ENCODE measurements at places on chromosomes 13 and 19.

GRCh38 chr19:13117772-13118423 is at the start of gene NACC1:
TSS of gene NACC1 (plus strand) at chr19:13118264. CDS start at chr19:13135208, 16,944 bp downstream.
- peak; percentile 94 for DNase-seq

DNA sequence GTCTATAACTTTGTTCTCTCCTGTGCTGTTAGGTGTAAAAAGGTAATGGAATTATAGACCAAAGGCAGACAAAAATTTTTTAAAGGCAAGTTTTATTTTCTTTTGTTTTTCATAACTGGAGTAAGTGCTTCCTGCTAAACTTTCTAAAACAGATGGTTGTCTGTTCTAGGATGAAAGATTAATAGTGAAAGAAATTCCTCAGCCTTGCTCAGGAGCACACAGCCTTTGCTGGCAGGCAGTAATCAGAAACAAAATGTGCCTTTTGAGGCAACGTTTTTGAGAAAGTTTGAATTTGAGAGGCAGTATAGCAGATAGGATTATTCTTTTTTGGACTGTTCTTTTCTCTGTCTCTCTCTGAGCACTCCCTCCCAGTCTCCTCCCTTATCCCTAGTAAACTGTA is 2749.5 kb downstream of the PCDH9 start:
- DNase-seq = no peak

DNA sequence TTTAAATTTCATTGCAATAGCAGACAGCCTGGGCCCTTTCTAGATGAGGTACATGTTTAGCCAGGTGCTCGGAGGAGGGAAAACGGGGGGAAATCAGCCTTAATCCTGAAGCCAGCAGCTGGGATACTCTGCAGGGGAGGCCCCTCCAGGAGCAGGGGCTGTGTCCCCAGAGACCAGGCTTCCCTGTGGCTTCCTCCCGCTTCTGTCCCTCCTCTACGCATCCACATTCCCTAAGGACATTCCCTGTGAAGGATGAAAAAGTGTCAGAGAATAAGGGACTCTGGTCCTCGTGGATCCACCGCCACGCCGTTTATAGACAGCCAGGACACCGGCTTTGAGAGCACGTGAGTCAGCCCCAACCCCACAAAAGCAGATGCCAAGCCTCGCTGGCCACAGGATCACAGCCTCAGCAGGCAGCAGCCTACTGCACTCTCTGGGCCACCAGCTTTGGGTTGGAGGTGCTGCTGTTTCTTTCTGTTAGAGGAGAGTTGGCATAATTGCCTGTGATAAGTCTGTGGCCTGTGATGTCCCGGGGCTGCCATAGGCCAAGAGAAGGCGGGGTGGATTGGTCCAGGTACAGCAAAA is 36.7 kb upstream of the RANBP3 start:
- DNase-seq = no peak

DNA sequence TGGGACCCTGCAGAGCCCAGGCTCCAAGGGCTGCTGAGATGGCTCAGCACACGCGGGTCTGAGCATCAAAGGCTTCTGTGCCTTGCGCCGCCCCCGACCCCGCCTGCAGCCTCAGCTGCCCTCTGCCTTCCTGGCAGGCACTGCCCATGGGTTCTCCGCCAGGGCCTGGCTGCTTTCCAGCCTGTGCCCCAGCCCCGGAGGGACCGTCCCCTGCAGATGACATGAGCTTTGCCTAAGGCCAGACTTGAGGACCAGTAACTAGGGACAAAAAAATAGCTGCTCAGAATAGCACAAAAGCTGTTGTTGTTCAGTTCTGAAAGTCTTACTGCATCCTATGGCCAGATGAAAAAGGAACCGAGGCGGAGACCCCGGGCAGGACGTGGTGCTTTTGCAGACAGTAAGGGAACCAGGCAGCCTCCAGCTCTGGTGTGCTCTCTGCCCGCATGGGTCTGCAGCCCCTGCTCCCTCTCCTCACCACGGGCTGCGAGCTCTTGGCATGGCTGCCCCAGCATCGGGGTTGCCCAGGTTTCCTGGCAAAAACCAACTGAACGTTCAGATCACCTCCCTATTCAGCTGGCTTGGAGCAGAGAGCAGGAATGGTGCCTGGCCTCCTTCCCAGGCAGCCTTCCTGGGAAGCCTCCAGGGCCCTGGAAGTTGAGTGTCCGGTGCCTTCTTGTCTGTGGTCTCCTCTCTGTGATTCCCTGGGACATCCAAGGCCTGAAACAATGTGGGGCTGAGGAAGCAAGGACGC is 12.5 kb upstream of the CFAP97D2 start:
- DNase-seq = peak; percentile 81

DNA sequence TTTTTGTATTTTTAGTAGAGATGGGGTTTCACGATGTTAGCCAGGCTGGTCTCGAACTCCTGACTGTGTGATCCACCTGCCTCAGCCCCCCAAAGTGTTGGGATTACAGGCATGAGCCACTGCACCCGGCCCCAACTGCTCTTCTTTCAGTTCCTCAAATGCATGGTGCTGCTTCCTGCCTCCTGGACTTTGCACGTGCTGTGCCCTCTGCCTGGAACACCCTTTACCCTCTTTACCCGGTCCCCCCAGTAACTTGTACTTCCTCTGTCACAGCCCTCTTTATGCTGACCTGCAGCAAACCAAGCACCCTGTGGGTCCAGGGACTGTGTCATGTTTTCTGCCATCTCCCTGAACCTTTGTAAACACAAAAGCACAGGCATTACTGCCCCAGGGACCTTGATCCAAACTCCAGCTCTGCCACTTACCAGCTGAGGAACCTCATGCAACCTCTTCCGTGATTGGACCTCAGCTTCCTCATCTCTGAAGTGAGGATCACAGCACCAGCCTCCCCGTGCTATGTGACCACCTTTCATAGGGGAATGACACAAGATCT is 3.8 kb downstream of the BLVRB start:
- no peak for DNase-seq

DNA sequence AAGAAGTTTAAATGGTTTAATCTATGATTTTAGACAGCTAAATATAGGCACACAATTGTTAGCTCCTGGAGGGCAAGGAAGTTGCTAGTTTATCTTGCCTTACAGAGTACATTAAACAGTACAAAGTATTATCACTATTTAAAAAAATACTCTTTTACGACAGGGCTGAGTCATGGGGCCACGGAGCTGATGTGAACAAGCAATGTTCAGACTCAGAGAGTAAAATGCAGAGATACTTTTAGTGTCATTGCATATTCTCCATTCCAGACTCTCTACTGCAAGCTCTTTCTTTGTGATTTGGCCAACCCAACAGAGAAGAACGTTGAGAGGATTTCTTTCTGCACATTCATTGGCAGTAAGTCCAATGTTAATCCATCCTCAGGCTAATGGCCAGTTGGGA is 352.4 kb downstream of the SPRY2 start:
- DNase-seq = no peak

DNA sequence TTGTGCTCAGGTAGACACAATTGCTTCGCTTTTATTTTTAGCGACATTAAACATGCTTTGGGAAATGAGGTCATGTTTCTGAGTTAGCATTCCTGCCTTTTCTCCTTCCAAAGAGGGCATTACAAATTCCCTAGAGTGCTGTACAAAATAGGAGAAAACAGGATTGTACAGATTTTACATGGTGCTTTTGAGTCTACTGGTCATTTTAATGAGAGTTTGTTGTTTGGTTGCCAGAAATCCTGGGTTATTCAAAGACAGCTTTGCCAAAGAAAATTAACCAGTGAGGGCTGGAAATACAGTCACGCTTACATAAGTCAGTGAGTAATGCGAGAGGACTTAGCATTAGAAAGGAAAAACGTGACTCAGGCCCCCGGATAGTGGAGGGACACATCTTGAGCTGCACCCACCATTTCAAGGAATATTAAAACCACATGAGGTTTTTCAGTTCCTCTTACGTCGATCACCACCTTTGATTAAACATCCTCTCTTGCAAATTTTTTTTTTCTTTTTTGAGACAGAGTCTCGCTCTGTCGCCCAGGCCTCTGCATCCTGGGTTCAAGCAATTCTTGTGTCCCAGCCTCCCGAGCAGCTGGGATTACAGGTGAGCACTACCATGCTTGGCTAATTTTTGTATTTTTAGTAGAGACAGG is 55.4 kb downstream of the SACS start:
- peak; percentile 41 for DNase-seq

- DNase-seq = no peak
Measured at GRCh38 chr19:17886515-17886914, 14.8 kb downstream of the SLC5A5 start.

DNA sequence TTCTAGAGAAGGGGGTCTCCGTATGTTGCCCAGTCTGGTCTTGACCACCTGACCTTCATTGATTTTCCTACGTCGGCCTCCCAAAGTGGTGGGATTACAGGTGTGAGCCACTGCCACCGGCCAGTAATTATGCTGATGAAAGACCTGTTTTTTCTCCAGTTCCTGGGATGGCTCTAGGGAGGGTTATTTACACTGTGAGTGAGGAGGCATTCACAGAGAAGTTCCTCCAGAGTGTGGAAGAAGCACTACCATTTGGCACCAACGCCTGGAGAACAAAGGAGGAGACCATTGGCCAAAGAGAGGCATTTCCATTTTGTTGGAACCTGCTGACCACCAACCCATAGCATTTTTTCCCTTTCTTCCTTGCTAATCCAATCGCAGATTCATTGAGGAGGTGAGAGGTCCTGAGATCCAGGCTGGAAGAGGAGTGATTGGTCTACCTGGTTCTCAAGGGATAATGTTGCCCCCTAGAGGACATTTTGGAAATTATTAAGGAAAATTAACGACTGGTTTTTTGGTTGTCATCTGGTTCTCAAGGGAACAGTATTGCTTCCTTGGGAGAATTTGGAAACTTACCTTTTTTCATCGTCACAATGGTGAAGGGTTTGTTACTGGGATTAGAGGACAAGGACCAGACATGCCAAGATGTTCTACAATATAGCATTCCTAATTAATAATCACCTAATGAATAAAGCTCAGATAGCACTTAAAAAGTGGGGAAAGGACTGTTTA is 5.5 kb upstream of the SAE1 start:
- no peak for DNase-seq

DNA sequence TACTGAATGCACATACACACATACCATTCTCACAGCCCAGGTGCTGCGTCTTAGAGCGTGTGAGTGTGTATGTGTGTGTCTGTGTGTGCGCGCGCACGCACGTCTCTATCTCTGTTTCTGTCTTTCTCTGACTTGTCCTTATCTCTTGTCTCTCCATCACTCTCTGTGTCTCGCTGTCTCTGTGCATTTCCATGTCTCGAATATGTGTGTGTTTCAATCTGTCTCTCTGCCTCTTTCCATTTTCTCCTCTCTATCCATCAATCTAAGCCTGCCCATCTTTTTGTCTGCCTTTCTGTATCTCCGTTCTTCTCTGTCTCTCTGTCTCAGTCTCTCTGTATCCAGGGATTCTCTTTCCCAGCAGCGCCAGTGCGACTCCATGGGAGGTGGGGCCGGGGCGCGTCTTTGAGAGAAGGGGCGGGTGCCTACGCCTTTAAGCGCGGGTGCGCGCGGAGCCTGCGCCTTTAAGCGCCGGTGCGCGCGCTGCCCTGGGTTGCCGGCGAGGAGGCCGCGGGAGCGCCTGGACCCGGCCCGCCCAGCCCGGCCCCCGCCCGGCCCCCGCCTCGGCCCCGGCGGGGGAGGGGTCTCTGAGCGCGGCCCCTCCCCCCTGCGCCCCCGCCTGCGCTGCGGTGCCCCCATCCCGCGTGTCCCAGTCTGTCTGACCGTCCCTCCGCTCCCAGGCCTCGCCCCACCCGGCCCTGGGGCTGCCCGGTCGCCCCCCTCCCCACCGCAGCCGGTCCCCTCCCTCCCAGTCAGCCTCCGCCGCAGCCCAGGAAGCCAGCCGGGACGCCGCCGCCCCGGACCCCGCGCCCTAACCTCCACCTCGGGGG is at the start of gene LRFN3:
TSS of gene LRFN3 (plus strand) at position 464 of the 827 bp plus-strand sequence. CDS start 3,052 bp downstream, outside the sequence.
- peak; percentile 84 for DNase-seq

DNA sequence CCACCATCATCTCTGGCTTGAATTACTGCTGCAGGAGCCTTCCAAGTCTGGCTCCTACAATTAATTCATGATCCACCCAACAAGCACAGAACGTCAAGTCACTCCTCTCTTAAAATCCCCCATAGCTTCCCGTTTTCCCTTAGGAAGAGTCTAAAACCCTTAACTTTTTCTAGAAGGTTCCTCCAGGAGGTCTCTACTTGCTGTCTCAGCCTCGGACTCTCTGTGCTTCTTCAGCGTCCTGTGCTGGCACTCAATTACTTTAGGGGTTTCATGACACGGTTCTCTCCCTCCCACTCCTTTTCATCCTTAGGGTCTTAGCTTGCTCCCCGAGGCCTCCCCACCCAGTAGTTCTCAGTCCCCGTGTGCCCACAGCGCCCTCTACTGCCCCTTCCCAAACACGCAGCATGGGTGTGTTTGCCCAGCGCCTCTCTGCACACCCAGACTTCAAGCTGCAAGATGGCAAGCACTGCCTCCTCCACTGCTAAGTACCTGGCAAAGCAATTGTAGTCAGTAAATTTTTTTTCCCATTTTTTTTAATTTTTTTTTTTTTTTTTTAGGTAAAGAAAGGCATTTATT is 25.8 kb upstream of the MAP3K10 start:
- DNase-seq = peak; percentile 35

DNA sequence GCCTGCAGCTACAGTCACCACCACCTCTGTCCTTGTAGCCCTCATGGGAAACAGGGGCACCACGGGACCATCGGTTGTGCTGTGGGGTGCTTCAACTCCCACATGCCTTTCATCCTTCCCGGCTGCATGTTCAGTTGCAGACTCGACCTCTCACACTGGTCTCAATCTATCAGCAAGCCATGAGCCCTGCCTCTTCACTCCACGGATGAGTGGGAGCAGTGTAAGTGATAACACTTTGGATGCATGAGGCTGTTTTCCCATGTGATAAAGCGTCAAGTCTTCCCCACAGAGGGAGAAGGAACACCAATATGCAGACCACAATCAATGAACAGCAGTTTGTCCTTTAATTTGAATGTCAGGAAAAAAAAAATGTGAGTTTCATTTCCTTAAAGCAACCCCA is 12.2 kb downstream of the SERP2 start:
- DNase-seq = no peak

- no peak for DNase-seq
Measured at GRCh38 chr13:39571502-39572092, 31.4 kb downstream of the LHFPL6 start.

GRCh38 chr19:50992666-50993035 is 8.8 kb downstream of the KLK8 start:
- DNase-seq = no peak

GRCh38 chr19:46732172-46732938 is 13.5 kb upstream of the FKRP start:
- no peak for DNase-seq

GRCh38 chr19:32469795-32470194 is 64.2 kb downstream of the DPY19L3 start:
- no peak for DNase-seq

- no peak for DNase-seq
Measured at GRCh38 chr13:107642831-107643230, 572.5 kb downstream of the LIG4 start.

GRCh38 chr19:35141837-35142605 is 1.0 kb upstream of the FXYD7 start:
- DNase-seq = no peak

- no peak for DNase-seq
Measured at GRCh38 chr19:29566496-29567054, 39.5 kb upstream of the POP4 start.

- peak; percentile 73 for DNase-seq
Measured at GRCh38 chr13:97344265-97345175, 89.4 kb upstream of the RAP2A start.

GRCh38 chr13:98206946-98207345 is 29.9 kb upstream of the RNF113B start:
- no peak for DNase-seq

- no peak for DNase-seq
Measured at GRCh38 chr13:46184277-46184699, 2.3 kb upstream of the LCP1 start.
